ENCODE measurements at places on chromosomes 3 and 15. TPM values are rescaled to one million over a fixed set of nuclear protein-coding genes. Genes with fewer than 3 reads are reported as not detected.
A peak's percentile ranks its signal among the peaks of the same experiment; 100 is the strongest.

- H3K4me1 ChIP-seq: no peaks in the 10 kb centered on the region
- no peak overlapping the region for H3K4me3 ChIP-seq
- DNase-seq: no peak
- H3K27me3 ChIP-seq: no peaks in the 10 kb centered on the region
These were observed 896.9 kb downstream of the IGSF11 start for GRCh38 chr3:118137778-118138177.

GRCh38 chr15:81304226-81304625 is 19.7 kb downstream of the STARD5 start:
- no peak overlapping the region for H3K4me3 ChIP-seq
- peak; percentile 73 for DNase-seq
- no peak overlapping the region for H3K27ac ChIP-seq
- H3K27me3 ChIP-seq: no peaks in the 10 kb centered on the region

- no peaks in the 10 kb centered on the region for H3K4me1 ChIP-seq
- H3K36me3 ChIP-seq: no peaks in the 10 kb centered on the region
- no peak for DNase-seq
- no peaks in the 10 kb centered on the region for H3K27me3 ChIP-seq
These were observed 377.3 kb downstream of the SHQ1 start for GRCh38 chr3:72470904-72471417.

GP9 gene
- not detected for total RNA-seq

GLDN gene
- 1.9 TPM for total RNA-seq

LMAN1L gene
- 88.7 TPM for total RNA-seq

- no peaks in the 10 kb centered on the region for H3K27me3 ChIP-seq
- DNase-seq: no peak
- H3K36me3 ChIP-seq: no peaks in the 10 kb centered on the region
- no peak overlapping the region for H3K27ac ChIP-seq
These were observed 78.9 kb downstream of the STAC start for GRCh38 chr3:36459177-36459576.

DNA sequence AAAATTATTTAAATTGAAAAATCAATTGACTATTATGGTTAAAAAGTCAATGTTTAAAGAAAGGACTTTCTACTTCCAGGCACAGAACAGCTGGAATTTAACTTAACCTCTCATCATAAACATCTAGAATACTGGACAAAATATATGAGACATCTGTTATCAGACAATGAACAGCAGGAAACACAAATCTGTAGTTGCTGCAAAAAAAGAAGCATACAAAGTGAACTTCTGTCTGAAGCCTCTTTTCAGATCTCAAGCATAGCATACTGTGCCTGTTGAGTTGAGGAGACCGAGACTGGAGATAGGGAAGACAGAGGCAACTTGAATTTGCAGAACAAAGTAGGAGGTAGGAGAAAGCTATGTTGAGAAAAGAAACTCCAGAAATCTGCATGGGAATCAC is 140.0 kb upstream of the CBLB start:
- H3K4me3 ChIP-seq: no peak overlapping the region
- no peak overlapping the region for H3K27ac ChIP-seq
- no peaks in the 10 kb centered on the region for H3K36me3 ChIP-seq
- peaks cover 12% of the 10 kb centered on the region for H3K4me1 ChIP-seq
- no peak for DNase-seq

- H3K27me3 ChIP-seq: no peaks in the 10 kb centered on the region
- H3K36me3 ChIP-seq: no peaks in the 10 kb centered on the region
- peaks cover 5% of the 10 kb centered on the region for H3K4me1 ChIP-seq
These were observed 51.6 kb downstream of the CACNA1D start for GRCh38 chr3:53545996-53546359.

DNA sequence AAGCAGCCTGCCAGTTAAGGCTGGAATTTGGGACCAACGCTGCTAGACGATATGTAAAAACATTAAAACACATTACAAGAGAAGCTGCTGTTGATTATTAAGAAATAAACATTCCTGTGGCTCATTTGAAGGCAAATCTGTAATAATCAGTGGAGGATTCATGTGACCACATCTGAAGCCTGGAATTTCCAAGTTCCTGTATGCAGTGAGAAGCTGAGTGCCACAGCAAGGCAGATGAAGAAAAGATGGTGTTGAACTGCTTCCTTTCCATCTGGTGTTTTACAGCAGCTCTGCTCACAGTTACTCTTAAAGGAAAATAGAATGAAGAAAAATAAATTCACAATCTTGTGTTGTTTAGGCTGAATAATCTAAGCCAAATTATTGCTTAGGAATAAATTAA is 139.3 kb upstream of the ROBO2 start:
- no peaks in the 10 kb centered on the region for H3K4me1 ChIP-seq
- no peak overlapping the region for H3K4me3 ChIP-seq
- H3K27me3 ChIP-seq: no peaks in the 10 kb centered on the region
- no peak for DNase-seq
- no peaks in the 10 kb centered on the region for H3K36me3 ChIP-seq

DNA sequence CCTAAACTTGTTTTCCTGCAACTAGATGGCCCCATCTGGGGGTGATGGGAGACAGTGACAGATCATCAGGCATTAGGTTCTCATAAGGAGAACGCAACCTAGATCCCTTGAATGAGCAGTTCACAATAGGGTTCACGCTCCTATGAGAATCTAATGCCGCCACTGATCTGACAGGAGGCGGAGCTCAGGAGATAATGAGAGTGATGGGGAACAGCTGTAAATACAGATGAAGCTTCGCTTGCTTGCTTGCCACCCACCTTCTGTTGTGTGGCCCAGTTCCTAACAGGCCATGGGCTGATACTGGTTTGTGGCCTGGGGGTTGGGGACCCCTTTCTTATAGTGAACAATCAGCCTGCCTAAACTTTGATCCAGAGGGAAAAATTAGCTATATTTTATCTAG is 15.2 kb upstream of the C3orf49 start:
- DNase-seq: no peak
- H3K4me1 ChIP-seq: no peaks in the 10 kb centered on the region
- no peaks in the 10 kb centered on the region for H3K27me3 ChIP-seq
- no peaks in the 10 kb centered on the region for H3K36me3 ChIP-seq
- H3K4me3 ChIP-seq: no peak overlapping the region

DNA sequence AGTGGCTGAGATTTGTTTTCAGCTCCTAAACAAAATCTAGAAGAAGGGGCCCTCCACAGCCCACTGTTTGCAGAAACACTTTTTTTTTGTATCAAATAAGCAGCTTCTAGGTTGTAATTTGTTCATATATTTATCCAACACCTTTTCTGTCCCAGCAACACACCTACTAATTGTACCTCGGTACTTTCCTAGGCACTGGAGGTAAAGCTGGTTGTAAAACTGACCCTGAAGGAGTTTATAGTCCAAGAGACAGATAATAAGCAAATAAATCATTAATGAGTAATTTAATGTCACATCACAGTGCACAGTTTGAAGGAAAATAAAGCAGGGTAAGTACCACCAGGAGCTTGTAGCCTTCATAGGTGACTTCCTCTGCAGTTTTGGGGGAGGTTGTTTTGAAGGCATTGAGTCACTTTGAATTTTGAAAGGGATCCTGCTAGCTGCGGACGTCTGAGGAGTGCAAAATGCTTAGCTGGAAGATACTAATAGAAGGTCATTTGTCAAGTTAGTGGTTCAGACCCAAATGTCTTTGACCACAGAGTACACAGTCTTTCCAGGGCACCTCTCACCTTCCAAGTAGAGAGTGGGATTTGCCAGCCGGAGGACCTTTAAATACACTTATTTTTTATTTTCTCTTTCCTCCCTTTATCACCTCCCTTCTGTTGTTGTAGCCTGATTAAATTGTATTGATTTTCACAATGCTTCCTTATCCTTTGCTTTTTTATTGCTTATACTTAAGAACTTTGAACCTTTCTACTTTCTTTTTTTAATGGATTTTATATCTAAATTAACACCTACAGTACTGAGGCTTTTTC is 53.8 kb downstream of the CMSS1 start:
- H3K27ac ChIP-seq: peak overlapping the region; percentile 93
- peaks cover 18% of the 10 kb centered on the region for H3K36me3 ChIP-seq
- H3K4me1 ChIP-seq: peaks cover 66% of the 10 kb centered on the region

DNA sequence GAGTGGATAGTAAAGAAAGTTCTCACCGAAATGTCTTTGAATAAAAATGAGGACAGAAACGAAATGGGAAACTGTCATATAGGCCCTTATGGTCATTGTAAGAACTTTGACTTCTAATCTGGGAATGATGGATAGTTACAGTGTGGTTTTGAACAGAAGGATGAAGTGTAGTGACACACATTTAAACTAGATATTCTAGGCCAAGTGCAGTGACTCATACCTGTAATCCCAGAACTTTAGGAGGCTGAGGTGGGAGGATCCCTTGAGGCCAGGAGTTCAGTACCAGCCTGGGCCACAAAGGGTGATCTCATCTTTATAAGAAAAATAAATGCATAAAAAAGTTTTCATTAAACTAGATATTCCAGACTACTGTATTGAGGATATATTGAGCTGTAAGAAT is 452.8 kb downstream of the ROBO1 start:
- no peak for DNase-seq
- H3K4me1 ChIP-seq: no peaks in the 10 kb centered on the region
- H3K27ac ChIP-seq: no peak overlapping the region
- H3K36me3 ChIP-seq: no peaks in the 10 kb centered on the region
- H3K4me3 ChIP-seq: no peak overlapping the region
- no peaks in the 10 kb centered on the region for H3K27me3 ChIP-seq

- no peaks in the 10 kb centered on the region for H3K36me3 ChIP-seq
- no peak overlapping the region for H3K27ac ChIP-seq
- no peaks in the 10 kb centered on the region for H3K27me3 ChIP-seq
- no peak overlapping the region for H3K4me3 ChIP-seq
- no peak for DNase-seq
These were observed 502.9 kb upstream of the THBS1 start for GRCh38 chr15:39078026-39078425.

SLC22A13 gene
- not detected for total RNA-seq

DNA sequence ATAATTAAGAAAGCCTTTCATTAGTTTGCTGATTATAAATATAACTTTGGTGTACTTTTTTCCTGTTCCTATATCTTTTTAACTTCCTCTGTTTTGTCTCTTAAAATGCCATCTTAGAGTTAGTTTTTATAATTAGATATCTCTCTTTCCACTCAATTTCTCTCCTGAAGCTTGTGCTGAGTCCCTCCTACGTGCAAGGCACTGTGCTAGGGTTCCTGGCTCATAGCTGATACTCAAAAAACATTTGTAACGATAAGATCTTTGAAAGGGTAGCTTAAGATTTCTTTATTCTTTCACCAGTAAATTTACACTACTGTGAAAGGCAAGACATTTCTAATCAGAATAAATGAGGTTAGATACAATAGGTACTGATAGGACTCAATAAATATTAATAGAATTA is 358.8 kb downstream of the MECOM start:
- H3K36me3 ChIP-seq: no peaks in the 10 kb centered on the region
- no peak overlapping the region for H3K4me3 ChIP-seq
- H3K27ac ChIP-seq: no peak overlapping the region
- DNase-seq: no peak

CYP1A1 gene
- total RNA-seq: not detected

DNA sequence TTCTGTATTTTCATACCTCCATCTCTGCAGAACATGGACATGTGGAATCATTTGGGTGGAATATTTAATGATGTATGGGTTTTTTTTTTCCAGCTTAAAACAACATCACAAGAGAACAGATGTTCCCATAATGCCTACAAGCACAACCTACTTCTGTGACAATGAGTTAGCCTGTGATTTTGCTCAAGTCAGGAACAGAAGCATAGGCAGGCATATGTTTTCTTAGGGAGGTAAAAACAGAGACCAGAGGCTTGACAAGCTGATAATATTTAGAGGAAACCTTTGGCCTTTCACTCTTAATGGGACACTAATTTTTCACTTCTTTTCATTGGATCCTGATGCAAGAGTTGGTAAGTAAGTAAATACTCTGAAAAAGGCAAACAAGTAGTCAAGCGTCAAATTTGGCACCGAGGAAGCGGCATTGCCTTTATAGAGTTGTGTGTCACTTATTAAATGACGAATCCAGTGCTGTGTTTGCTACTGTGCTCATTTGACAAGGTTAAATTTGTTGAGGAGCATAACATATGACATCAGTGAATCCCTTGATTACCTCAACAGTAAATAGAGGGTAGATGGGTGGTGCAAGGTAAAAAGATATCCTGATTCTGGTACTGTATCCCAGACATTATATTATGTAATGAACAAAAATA is 66.7 kb upstream of the RBMS3 start:
- no peaks in the 10 kb centered on the region for H3K36me3 ChIP-seq
- no peak for DNase-seq
- no peak overlapping the region for H3K4me3 ChIP-seq
- no peaks in the 10 kb centered on the region for H3K4me1 ChIP-seq
- no peaks in the 10 kb centered on the region for H3K27me3 ChIP-seq

FSD2 gene
- 58.8 TPM for total RNA-seq

DNA sequence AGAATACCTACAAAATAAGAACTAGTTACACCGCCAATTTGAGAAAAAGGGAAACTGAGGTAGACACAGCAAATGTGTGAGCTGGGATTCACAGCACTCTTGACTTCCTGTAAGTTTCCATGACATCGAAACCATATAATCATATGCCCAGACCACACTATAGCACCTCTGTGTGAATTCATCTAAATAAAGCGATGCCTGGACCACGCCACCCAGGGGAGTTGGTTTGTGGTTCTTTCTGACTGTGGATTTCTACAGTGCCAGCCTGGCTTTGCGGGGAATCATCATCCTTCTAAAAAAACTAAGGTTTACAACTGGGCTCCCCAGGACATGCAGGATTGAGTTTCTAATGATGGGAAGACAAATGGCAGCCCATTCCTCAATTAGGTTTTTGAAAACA is 23.5 kb upstream of the CA12 start:
- H3K27me3 ChIP-seq: no peaks in the 10 kb centered on the region
- H3K27ac ChIP-seq: no peak overlapping the region
- no peaks in the 10 kb centered on the region for H3K36me3 ChIP-seq
- DNase-seq: peak; percentile 40
- H3K4me3 ChIP-seq: no peak overlapping the region

DNA sequence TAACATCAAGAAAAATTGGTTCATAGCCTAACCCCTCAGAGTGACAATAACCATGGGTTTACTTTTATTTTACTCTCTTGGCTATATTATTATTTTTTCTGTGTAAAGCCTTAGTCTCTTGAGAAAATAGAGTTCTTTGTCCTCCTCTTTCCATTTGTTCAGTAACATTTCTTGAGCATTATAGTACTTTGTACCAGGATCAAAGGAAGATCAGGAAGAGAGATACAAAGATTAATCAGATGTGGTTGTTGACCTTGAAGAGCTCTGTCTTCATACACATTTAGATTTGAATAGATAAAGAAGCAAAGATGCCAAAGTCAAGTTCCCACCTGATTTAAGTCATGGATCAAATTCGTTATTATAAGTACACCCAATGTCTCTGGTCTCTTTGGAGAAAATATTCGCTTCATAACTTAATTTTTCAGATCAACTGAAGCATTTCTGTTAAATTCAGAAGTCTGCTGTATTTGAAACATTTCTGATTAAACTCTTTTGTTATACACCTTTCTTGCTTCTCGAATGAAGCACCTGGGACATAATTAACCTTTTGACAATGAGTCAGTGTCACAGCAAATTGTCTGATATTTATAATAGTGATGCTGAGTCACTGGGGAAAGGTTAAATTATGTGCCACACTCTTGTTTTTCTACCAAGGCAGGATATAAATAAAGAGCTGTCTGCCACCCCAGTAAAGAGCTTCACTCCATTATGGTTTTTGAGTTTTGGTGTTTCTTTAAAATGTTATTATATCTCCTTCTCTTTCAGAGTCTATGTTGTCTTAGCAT is 100.2 kb downstream of the GHSR start:
- H3K36me3 ChIP-seq: peaks cover 79% of the 10 kb centered on the region
- H3K4me1 ChIP-seq: peaks cover 5% of the 10 kb centered on the region
- H3K27ac ChIP-seq: no peak overlapping the region
- DNase-seq: no peak
- H3K27me3 ChIP-seq: no peaks in the 10 kb centered on the region
- no peak overlapping the region for H3K4me3 ChIP-seq

- DNase-seq: no peak
- no peaks in the 10 kb centered on the region for H3K4me1 ChIP-seq
- H3K36me3 ChIP-seq: no peaks in the 10 kb centered on the region
- no peak within 1 kb of the TSS for H3K27ac ChIP-seq
- H3K27me3 ChIP-seq: no peaks in the 10 kb centered on the region
- H3K4me3 ChIP-seq: peak within 1 kb of the TSS; percentile 41
These were observed at the start of gene PRRT3 for GRCh38 chr3:9951962-9952805. Gene PRRT3, minus strand, starts transcription at chr3:9952408. Its CDS starts 2,293 bp downstream, at chr3:9950115.

All from right atrium auricular region (tissue), 2 donors.